Stimulated activated CD4-positive, alpha-beta T cell treated with anti-CD3 and anti-CD28 coated beads, TNF-alpha, amount 100 ng/mL, for 1 hour (primary cell): ENCODE measurements at places on chromosomes 7 and 10.

DNA sequence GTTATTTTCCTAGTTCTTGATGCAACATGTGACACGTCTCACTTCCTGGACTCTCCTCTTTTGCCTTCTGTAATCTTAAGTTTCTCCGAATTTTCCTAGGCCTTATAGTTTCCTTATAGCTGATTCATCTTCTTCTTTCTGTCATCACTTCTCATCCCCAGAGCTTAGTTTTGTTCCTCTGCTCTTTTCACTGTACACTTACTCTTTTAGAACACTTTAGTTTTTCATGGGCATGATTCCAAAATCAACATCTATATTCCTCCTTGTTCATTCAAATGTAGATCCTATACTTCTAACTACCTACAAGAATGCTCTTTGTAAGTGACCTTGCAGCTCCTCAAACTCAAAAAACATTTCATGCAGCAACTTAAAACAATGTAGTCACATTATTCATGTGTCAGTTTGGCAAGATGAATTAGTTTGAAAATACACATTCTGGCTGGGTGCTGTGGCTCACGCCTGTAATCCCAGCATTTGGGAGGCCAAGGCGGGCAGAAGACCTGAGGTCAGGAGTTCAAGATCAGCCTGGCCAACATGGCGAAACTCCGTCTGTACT, 13.1 kb upstream of the SLC26A3 start:
- no peak for DNase-seq

DNA sequence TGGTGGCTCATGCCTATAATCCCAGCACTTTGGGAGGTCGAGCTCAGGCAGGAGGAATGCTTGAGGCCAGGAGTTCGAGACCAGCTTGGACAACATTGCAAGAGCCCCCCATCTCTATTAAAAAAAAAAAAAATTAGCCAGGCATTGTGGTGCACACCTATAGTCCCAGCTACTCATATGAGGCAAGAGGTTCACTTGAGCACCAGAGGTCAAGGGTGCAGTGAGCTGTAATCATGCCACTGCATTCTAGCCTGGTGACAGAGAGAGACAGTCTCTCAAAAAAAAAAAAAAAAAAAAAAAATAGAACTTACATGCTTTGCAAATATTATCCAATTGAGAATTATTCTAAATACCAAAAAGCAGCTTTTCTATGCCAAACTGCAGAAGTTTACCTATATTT, 11.0 kb downstream of the KIN start:
- DNase-seq = no peak

GRCh38 chr7:142177869-142178268, 66.4 kb downstream of the MGAM2 start:
- DNase-seq = no peak

DNA sequence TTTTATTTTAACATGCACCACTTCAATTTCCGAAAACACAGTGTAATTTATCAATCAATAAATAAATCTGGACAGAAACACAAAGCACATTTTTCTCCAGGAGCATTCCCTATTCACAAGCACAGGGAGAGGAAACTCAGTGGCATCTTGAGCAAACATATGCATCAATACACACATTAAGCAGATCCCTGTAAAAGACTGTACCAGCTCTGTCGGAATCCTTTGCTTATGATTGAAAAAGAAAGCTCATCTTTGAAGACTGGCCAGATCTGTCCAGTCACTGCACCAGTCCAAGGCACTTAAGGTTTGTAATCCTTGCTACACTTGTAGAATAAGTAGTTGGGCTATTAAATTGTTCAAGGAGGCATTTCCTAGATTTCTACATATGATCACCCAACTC, 343.9 kb downstream of the BMPER start:
- DNase-seq = no peak

- no peak for DNase-seq
These were observed 131.4 kb downstream of the TCERG1L start for GRCh38 chr10:131180086-131180485.

DNA sequence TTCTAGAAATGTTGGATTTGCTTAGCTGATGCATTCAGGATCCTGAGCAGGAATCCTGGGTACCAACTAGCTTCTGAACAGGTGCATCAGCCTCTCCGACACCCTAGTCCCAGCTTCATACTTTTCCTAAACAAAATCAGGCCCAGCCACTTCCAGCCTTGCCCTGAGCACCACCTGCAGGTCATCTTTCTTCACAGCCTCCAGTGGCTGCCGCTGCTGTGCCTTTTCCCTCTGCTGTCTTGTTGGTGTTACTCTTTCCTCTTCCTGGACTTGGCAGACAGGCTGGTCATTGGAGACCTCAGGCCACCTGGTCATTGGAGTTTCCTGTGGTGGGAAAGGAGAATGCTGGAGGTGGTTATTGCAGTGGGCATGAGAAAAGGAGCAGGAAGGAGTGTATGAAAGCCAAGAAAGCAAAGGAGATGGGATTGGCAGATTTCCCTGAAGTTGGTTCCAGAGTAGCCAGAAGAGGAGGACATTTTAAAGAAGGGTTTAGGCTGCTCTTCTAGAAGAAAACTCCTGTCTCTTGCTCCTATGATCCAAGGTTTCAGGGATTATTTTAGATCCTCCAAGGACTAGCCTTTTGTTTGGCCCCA, 48.2 kb upstream of the NFKB2 start:
- DNase-seq = no peak

DNA sequence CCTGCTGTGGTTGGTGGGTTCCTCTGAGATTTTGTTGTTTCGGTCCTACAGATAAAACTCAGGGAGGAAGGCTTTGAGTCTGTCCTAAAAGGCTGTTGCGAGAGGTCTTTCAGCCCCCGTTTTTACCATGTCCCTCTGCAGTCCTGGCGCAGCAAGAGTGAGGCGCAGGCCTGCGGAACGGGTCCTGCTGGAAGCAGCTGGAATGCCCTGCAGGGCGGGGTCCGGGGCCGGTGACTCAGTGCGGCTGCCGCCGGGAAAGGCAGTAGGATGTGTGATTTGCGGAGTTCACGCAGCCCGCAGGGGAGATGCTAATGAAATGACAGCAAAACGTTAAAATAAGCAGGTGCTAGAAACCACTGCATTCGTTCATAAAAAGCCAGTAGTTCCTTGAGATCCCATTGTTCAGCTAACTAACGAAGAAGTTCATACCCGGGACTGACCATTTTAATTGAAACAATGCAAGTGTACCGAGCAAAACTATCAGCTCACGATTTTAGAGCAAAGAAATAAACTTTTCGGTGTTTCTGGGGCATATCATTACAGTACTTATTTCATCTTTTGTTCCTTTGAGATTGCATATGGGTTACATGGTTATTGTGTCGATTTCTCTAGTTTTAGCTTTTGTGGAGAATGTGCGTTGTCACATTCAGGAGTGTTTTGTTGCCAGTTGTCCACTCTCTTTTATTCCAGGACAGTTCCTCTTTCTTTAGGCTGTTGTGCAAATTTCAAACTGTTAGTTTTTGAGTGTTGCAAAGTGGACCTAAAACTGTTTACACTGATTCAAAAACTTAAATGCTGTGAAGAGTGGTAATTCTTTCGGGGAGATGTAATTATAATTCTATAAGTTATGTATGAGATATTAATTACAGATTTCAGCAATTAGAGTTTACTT, 783 bp downstream of the ANLN start:
- DNase-seq = no peak

DNA sequence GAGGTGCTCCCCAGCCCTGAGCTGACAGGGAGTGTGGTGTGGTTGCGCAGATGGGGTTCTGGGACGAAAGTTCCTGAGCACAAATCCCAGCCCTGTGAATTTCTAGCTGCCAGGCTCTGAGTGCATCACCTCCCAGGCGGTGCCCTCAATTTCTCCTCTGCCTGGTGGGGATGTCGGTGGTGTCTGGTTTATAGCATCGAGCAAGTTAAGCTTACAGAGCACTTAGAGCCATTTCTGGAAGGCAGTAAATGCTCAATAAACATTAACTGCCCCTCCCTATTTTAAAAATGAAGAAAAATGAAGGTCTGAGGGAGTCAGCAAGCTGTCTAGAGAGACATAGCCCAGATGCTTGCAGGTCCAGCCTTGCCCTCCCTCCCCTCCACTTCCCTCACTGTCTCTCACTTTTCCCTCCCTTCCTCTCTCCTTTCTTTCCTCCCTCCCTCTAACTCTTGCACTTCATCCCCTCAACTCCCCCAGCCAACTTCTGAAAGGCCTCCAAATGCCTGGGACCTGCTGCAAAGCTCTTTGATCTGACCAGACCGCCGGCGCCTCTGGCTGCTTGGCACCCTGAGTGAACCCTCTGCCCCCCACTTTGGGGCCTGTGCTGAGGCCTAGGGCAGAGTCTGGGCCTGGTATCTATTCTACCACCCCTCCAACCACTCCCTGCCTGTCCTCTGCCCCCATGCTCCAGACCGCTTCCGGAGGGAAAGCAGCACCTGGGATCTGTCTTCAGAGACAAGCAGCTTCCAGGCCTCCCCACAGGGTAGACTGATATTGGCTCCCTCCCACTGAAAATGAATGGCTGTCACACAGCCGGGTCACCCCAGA, 438.3 kb downstream of the RPS24 start:
- DNase-seq = no peak

DNA sequence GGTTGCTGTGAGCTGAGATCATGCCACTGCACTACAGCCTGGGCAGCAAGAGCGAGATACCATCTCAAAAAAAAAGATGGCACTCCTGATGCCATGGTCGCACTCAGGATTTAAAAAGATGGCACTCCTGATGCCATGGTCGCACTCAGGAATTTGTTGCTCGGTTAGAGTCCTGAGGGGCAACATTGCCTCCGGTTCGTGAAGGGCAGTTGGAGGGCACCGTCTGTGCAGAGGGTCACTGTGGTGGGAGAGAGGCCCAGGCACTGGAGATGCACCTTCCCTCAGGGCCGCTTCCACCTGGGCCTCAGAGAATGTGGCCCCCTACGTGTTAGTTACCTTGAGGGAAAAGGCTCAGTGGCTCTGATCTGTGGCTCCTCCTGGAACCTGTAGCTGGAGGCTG, 18.3 kb downstream of the GTPBP4 start:
- DNase-seq = no peak

DNA sequence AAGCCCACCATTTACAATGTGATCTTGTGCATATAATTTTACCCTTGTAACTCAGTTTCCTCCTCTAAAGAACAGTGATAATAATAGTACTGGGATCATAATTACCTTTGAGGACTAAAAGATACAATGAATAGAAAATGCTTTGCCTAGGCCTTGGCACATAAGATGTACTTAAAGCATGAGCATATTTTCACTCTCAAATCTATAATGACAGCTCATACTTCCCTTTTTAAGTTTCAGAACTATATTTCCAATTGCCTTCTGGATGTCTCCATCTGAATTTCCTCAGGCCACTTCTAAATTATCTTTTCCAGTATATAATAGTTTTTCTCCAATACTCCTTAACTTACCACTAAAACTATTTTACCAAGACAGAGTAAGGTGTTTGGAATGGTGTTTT, 13.3 kb upstream of the ITGB8 start:
- no peak for DNase-seq

DNA sequence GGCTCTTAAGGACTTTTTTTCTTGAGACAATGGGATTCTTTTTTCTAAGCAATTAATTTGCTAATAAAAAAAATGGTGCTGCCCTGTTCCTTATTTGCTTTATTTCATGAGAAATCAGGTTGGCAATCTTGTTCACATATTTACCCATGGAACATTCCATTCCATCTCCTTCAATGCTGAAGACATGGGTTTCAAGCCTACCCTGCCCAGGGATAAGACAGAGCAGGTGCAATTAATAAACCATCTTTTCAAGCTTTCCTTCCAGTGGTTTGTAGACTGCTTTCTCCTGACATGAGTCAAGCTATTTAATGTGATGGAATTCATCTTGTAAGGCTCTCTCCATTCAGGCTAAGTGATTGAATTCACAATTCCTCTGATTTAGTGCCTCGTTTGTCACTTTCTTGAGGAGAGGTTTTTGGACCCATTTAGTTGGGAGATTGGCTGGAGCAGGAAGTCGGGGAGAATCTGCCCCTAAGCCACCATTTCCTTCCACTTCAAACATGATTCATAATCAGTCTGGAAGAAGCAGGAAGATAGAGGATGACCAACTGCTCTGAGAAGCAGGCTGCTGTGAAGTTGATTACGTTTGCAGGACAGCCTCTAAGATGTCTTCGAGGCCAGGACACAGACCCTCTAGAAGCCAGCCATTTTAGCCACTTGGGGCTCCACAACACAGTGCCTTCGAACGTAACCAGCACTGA, 552.4 kb upstream of the GALNT17 start:
- DNase-seq = no peak

DNA sequence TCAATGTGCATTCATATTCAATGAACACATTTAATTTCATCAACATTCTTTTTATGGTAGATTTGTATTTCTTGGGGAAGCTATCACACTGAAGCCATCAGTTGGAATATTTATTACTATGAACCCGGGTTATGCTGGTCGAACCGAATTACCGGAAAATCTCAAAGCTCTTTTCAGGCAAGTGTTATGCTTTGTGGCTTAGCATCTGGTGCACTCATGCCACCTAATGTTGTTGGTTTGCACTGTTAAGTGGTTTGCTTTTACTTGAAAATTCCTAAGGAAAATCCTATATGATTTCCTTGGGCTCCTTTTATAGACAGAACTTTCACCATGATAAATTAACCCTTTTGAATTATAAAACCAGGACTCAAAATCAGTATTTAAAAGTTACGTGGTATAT, 147.9 kb downstream of the DNAH11 start:
- no peak for DNase-seq

DNA sequence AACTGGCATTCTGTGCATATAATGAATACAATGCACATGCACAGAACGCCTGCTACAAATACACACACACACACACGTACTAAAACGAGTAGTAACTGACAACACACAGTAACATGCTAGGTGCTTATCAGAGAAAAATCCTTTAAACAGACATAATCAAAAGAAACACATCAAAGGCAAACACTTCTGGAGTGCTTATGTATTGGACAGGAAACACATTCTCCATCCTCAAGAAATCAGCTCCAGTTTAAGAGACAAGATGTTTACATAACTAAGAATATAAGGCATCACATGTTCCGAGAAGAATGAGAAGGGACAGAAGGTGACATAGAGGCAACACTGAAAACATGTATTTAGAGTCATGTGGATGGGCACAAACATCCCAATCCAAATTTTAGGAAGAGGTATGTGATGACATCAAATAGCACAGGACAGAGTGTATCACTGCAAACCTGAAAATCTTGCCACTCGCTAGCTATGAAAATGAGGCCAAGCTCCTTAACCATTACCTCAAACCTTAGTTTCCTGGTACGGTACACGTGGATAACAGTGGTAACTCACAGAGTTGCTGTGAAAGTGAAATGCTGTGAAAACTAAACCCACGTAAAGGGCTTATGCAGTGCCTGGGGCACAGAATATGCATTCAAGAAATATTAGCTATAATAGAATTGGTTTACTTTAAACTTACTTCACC, 619.6 kb downstream of the PARD3 start:
- DNase-seq = no peak

DNA sequence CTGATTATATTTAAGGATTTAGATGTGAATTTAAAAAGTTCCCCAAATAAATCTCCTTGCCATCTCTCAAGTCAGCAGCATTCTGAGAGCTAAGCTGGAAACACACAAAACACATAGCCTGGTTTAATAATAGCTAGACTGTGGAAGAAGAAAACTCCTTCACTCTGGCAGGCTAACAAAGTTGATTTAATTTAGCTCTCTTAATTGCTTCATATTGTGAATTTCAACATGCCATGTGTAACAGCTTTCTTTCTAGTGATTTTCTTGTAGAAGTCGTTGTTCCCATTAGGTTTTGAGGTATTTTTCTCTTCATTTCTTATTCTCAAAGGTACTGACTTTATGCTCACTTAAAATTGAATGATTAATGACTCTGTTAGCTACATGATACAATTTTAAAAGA, 216.8 kb upstream of the AKR1E2 start:
- no peak for DNase-seq

GRCh38 chr10:125296598-125296997, 136.2 kb upstream of the CTBP2 start:
- DNase-seq = no peak
